ENCODE measurements at places on chromosomes 11 and 22.

- H3K27ac ChIP-seq: peak overlapping the region; percentile 30
- no peaks in the 10 kb centered on the region for H3K27me3 ChIP-seq
- H3K4me3 ChIP-seq: peak overlapping the region; percentile 17
- DNase-seq: no peak
- H3K36me3 ChIP-seq: no peaks in the 10 kb centered on the region
These were observed 3.3 kb downstream of the TSPAN4 start for GRCh38 chr11:845872-846495.

DNA sequence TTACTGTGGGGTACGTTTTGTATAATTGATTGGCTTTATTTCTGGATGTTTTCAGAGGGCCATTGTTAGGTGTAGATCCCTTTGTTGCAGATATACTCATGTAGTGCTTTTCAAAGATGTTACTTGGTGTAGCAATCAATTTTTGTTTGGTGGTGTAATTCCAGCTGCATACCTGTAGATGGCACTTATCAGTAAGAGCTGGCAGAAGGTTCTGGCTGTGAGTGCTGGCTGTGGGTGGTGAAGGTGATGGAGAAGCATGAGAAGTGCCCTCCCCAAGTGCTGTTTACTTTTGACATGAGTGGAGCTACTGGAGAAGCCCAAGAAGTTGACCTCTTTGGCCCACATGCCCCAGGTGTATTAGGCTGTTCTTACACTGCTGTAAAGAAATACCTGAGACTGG is 1074.9 kb downstream of the FAM181B start:
- peaks cover 5% of the 10 kb centered on the region for H3K36me3 ChIP-seq
- DNase-seq: no peak
- no peaks in the 10 kb centered on the region for H3K27me3 ChIP-seq
- no peak overlapping the region for H3K27ac ChIP-seq

DNA sequence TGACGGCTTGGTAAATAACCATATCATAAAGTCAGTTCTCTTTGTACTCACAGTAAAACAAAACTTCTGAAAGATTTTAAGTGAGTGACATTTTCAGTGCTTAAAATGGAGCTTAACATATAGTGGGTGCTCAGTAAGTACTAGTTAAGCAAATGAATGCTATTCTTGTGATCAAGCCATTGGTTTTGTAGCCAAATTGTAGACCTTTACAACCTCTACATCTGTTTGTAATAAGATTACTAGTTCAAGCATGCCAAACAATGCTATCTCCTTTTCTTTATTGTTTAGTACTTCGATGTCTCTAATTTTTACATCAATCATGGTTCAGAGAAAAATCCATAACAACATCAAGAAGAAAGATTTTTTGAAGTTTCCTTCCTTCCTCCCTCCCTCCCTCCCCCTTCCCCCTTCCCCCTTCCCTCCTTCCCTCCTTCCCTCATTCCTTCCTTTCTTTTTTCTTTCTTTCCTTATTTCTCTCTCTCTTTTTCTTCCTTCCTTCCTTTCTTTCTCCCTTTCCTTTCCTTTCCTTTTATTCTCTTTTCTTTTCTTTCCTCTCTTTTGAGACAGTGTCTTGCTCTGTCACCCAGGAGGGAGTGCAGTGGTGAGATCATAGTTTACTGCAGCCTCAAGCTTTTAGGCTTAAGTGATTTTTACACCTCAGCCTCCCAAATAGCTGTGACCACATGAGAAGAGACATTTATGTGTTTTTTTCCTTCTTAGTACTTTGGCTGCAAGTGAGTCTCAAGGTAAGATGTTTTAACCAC is 5.7 kb upstream of the OR51B4 start:
- no peak overlapping the region for H3K27ac ChIP-seq
- no peak for DNase-seq
- H3K4me3 ChIP-seq: no peak overlapping the region
- H3K36me3 ChIP-seq: no peaks in the 10 kb centered on the region

DNA sequence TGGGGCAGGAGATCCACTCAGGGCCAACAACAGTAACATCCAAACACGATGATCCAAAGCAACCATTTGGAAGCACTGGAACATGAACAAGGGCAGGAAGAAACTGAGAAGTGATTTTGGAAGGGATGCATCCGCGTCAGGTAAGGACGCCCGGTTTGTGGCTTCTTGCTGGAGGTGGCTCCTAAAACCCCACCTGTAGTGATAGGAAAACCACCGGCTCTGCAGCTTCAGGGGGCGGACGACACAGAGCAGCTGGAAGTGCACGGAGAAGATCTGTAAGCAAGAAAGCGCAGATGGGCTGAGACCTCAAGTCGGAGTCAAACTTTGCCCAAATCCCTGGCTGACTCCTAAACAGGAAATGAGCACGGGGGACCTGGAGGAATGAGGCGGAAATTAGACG is 1066.1 kb downstream of the BRD1 start:
- H3K4me3 ChIP-seq: no peak overlapping the region
- no peak for DNase-seq
- H3K36me3 ChIP-seq: no peaks in the 10 kb centered on the region
- no peak overlapping the region for H3K27ac ChIP-seq
- H3K4me1 ChIP-seq: no peaks in the 10 kb centered on the region
- peaks cover 23% of the 10 kb centered on the region for H3K27me3 ChIP-seq

DNA sequence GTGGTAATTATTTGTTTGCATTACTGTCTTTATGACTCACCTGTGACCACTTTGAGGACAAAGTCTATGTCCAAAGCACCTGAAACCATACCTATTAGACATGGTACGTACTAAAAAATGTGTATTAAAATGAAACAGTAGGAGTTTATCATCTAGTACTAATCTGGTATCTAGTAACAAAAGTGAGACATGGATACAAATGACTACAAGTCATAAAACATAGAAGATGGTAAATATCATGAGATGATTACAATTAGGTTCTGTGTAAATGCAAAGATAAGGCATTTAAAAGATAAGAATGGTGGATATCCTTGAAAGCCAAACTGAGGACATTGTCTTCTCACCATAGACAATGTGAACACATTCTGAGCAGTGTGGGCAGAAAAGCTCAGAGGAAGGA is 113.5 kb upstream of the GUCY1A2 start:
- H3K27me3 ChIP-seq: peaks cover 7% of the 10 kb centered on the region
- H3K4me3 ChIP-seq: no peak overlapping the region
- H3K4me1 ChIP-seq: no peaks in the 10 kb centered on the region

DNA sequence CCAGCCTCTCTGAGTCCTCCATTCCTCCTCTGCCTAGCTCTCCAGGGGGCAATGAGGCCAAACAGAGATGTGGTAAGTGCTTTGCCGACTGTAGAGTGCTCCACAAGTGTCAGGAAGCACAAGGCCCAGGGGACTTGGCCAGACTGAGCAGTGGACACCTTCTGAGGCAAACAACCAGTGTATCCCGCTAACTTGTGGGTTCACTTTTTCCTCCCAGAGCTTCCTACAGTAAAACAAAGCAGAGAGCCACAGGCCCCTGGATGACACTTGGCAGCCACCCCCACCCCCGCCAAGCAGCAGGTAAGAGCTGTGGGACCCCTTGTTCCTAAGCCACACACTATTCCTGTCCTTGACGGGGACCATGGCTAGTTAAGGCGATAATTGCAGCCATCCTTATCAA is 160.9 kb downstream of the CACNA1I start:
- H3K27me3 ChIP-seq: peaks cover 43% of the 10 kb centered on the region
- no peaks in the 10 kb centered on the region for H3K36me3 ChIP-seq
- no peak overlapping the region for H3K27ac ChIP-seq
- no peaks in the 10 kb centered on the region for H3K4me1 ChIP-seq

DNA sequence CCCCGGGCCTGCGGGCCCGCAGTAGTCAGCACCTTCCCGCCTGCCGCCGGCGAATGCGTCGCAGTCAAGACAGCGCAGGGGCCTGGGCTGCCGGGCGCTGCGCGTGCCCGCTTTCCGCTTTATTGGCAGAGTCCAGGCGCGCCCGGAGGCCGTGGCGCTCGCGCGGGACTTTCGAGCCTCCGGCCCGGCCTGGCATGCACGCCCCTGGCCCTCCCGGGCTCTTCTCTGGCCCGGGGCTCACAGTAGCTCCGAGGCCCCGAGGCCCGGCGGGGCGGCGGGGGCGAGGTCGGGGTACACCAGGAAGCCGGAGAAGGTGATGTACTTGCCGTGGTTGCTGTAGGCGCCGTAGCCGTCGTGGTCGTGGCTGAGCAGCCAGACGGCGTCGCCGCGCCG is 3.1 kb downstream of the FAM180B start:
- peaks cover 10% of the 10 kb centered on the region for H3K4me1 ChIP-seq
- no peak overlapping the region for H3K4me3 ChIP-seq
- no peak overlapping the region for H3K27ac ChIP-seq
- peaks cover 28% of the 10 kb centered on the region for H3K27me3 ChIP-seq
- H3K36me3 ChIP-seq: no peaks in the 10 kb centered on the region

- no peak overlapping the region for H3K27ac ChIP-seq
- H3K4me1 ChIP-seq: no peaks in the 10 kb centered on the region
- no peak for DNase-seq
- H3K4me3 ChIP-seq: no peak overlapping the region
- peaks cover 21% of the 10 kb centered on the region for H3K27me3 ChIP-seq
These were observed 43.2 kb upstream of the CLDN5 start for GRCh38 chr22:19567157-19568009.

- no peak for DNase-seq
- H3K27ac ChIP-seq: peak overlapping the region; percentile 73
- peaks cover 51% of the 10 kb centered on the region for H3K4me1 ChIP-seq
These were observed 110.0 kb downstream of the LDLRAD3 start for GRCh38 chr11:36053862-36054261.

DNA sequence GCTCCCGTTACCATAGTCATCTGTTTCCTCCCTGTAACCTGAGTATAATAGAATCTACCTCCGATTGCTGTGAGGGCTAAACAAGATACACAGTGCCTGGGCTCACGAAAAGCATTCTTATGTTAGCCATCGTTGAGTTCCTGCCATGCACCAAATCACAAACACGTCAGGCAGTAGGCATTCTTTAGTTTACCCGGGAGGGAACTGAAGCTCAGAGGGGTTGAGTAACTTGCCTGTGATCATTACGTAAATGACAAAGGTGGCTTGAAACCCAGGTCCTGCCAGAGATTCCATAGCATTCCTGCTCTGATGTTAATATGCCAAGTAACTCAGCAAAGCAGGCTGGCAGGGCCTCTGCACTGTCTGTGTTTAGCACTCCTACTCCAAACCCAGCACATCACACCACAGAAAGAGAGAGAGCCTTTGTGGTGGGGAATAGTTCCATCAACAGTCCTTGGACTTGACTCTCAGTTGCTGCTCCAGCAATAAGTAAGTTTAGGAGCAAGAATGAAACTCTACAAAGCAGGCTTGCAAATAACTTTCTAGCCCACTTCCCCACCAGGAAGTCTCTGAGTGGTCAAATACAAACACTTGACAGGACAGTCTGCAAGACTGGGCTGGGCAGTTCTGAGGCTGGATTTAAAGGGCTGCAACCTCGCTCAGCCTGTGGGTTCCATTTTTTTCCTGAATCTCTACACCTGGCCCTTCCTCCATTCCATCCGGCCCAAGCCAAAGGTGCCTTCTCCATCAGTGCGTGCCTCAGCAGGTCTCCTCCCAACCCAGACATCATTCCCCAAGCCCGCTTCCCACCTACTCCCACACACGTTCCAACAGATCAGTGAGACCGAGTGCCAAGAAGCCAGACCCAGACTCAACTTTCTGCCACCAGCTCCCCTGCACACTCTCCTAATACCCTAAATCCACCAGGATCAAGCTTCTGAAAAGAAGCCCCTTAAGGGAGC is 1.1 kb downstream of the SCN2B start:
- peaks cover 51% of the 10 kb centered on the region for H3K27me3 ChIP-seq
- no peak for DNase-seq
- H3K36me3 ChIP-seq: no peaks in the 10 kb centered on the region
- peak overlapping the region; percentile 73 for H3K4me3 ChIP-seq

GRCh38 chr11:13321431-13321830 is 43.8 kb downstream of the BMAL1 start:
- DNase-seq: no peak
- no peak overlapping the region for H3K4me3 ChIP-seq
- no peaks in the 10 kb centered on the region for H3K36me3 ChIP-seq
- H3K4me1 ChIP-seq: no peaks in the 10 kb centered on the region
- H3K27ac ChIP-seq: no peak overlapping the region
- no peaks in the 10 kb centered on the region for H3K27me3 ChIP-seq

- H3K36me3 ChIP-seq: peaks cover 1% of the 10 kb centered on the region
- H3K4me1 ChIP-seq: no peaks in the 10 kb centered on the region
- DNase-seq: no peak
- H3K27me3 ChIP-seq: peaks cover 31% of the 10 kb centered on the region
- no peak overlapping the region for H3K27ac ChIP-seq
These were observed 30.0 kb downstream of the PARVG start for GRCh38 chr22:44210722-44211121.

GRCh38 chr11:1923201-1923956 is 3.9 kb downstream of the TNNT3 start:
- peaks cover 36% of the 10 kb centered on the region for H3K4me1 ChIP-seq
- no peaks in the 10 kb centered on the region for H3K36me3 ChIP-seq
- H3K27ac ChIP-seq: peak overlapping the region; percentile 2
- H3K27me3 ChIP-seq: no peaks in the 10 kb centered on the region
- no peak overlapping the region for H3K4me3 ChIP-seq

GRCh38 chr11:27635567-27636037 is 64.7 kb downstream of the BDNF start:
- DNase-seq: no peak
- H3K4me3 ChIP-seq: no peak overlapping the region
- H3K27ac ChIP-seq: no peak overlapping the region
- H3K27me3 ChIP-seq: peaks cover 40% of the 10 kb centered on the region

GRCh38 chr11:108559340-108559739 is 34.2 kb downstream of the EXPH5 start:
- DNase-seq: no peak
- peaks cover 73% of the 10 kb centered on the region for H3K4me1 ChIP-seq
- H3K27me3 ChIP-seq: no peaks in the 10 kb centered on the region
- peak overlapping the region; percentile 81 for H3K27ac ChIP-seq
- H3K36me3 ChIP-seq: no peaks in the 10 kb centered on the region
- no peak overlapping the region for H3K4me3 ChIP-seq

DNA sequence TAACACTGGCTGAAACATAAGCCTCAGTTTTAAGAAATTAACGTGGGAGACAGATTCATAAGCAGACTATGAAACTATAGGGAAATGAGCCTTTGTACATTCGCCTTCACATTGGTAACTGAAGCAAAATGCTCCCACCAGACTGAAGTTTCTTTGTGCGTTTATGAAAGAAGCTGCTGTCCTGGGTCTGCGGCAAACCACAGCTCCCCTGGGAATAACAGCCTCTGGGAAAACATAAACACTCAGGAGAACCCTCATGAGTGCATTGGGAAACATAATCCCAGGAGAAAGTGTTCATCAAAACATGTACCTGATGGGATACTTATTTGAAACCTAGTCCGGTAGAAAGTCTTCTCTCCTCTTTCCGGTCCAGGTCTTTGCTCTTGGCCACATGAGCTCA is 193.1 kb upstream of the LARGE1 start:
- H3K27ac ChIP-seq: no peak overlapping the region
- no peak overlapping the region for H3K4me3 ChIP-seq
- H3K36me3 ChIP-seq: no peaks in the 10 kb centered on the region
- DNase-seq: no peak
- H3K27me3 ChIP-seq: peaks cover 22% of the 10 kb centered on the region

GRCh38 chr11:122863704-122864326 is 18.7 kb upstream of the JHY start:
- no peaks in the 10 kb centered on the region for H3K36me3 ChIP-seq
- no peak overlapping the region for H3K4me3 ChIP-seq
- DNase-seq: no peak
- no peaks in the 10 kb centered on the region for H3K4me1 ChIP-seq
- peaks cover 4% of the 10 kb centered on the region for H3K27me3 ChIP-seq
